Suppressor macrophage (primary cell): ENCODE measurements at places on chromosomes 7 and 10.

DNA sequence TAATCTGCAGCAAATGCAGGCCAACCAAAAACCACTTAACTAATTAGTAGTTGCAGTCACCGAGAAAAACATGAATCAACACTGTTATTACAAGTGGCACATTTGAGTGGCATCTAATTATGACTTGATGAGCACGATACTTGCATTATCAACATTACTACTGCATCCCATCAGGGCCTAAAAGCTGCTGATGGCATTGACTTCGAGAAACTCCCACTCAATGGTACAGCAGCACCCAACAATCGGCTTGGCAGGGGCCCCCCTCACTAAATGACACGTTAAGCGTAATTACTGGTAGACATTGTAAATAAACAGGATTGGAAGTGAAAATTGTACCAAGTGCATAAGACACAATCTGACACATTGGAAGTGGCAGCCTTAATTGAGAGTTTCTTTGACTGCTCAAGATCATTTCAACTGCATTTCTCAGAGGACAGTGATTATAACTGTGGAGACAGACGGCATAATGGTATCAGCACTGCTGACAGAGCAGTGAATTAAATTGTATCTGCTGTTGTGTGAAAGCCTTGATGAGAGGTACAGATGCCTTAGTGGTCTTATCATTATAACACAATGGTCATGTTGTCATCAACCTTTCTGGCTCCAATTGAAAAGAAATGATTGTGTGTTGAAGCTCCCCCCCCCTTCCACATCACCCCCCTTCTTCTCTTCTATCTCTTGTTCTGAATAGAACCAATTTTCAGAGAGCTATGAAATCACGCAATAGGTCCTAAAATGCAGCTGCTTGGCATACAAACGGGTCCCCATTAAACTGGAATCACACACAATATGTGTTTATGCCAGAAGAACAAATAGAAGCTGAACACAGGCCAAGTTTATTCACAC lies 43.4 kb downstream of the SHTN1 start:
- no peak for DNase-seq

- no peak for DNase-seq
Observed at GRCh38 chr10:129933456-129934092, 30.5 kb downstream of the EBF3 start.

GRCh38 chr10:82236084-82236731 lies 361.2 kb downstream of the NRG3 start:
- no peak for DNase-seq

DNA sequence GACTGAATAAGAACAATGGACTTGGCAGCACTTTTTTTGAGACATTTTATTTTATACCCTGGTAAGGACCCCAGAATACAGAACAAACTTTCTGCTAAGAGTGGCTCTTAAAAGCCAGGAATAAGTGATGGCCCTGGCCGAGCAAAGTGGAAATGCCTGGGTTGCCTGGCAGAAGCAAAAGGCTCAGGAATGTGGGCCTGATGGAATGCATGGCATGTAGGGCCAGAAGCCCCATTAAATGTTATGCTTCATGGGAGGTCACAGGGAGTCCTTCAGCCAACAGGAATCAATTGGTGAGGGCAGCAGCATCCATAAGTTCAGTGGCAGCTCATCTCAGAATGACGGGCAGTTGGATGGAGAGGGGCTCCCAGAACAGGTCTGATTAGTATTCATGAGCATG lies 301.5 kb upstream of the CACNA2D1 start:
- no peak for DNase-seq
